ENCODE measurements at places on chromosomes 6 and 20.

DNA sequence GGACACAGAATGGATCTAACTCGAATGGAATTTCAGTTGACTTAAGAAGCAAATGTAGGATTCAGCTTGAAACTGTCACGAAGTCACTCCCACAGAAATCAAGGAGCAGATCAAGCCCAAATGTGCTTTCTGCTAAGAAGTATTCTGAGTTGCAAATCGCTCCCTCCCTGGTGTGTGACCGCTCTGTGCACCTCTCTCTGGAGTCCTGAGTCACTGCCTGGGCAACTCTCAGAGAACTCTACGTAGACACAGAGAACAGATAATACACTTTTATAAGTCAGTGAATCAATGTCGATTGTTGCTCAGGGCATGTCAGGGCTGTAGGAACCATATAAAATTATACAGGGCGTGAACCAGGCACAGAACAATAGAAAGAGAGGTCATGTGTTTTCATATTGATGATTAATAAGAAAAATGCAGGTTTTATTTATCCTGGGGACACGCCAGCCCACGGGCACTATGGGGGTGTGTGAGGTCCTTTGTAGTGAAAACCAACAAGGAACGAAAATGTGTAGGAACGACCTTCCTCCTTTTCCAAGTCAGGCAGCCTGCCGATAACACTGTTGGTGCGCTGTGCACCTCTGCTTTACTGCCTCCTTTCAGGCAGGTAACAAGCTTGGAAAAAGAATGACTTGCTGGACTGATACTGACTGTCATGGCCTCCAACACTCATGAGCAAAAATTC is 248.1 kb upstream of the FOXQ1 start:
- DNase-seq, result no peak

GRCh38 chr6:169087443-169088041 is 166.1 kb downstream of the THBS2 start:
- no peak for DNase-seq

DNA sequence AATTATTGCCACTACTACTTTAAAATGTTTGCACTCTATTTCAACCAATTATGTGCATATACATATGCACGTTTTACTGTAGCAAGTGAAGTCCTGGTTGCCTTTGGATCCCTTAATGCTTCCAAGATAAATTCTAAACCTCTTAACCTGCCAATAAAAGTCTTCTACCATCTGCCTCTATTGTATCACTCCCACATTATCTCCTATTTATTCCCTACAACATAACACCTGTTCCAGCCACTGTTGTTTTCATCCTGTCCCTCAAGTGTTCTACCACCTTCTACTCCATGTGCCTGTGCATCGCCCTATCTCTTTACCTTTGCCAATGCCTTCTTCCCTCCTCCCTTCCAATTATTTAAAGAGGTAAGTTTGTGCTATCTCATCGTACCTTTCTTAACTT is 499.0 kb upstream of the RNF217 start:
- no peak for DNase-seq

DNA sequence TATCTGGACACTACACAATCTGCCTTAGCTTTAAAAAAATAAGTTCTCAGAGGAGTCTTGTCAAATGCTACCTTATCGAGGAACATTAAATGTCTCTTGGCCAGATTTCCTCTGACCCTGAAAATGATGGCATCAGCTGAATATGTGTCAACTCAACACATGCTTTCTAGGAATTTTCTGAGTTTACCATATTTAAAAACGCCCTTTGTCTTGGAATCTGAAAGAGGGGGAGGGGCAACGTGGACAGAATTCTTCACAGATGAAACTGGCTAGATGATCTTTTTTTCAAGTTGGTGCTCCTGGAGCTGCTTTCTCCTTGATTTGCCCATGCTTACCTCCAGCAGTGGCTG is 5.1 kb downstream of the SOX4 start:
- DNase-seq, result no peak

DNA sequence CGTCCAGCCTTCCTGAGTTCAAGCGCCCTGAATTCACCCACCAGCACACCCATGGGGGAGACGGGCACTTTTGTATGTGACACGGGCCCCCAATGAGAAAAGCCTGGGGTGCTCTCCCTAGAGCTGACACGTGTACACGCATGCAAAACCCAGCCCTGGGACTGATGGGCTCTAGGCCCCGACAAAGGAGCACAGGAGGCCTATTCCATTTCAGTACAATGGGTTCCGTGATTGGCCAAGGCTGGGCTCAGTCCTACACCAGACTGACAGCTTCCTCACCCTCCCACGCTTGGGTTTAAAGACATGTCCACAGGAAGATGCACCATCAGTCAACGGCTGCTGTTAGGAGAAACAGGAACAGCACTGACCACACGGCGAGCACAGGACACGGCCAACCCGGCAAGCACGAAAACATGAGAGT is 8.8 kb downstream of the ZBTB46 start:
- no peak for DNase-seq

DNA sequence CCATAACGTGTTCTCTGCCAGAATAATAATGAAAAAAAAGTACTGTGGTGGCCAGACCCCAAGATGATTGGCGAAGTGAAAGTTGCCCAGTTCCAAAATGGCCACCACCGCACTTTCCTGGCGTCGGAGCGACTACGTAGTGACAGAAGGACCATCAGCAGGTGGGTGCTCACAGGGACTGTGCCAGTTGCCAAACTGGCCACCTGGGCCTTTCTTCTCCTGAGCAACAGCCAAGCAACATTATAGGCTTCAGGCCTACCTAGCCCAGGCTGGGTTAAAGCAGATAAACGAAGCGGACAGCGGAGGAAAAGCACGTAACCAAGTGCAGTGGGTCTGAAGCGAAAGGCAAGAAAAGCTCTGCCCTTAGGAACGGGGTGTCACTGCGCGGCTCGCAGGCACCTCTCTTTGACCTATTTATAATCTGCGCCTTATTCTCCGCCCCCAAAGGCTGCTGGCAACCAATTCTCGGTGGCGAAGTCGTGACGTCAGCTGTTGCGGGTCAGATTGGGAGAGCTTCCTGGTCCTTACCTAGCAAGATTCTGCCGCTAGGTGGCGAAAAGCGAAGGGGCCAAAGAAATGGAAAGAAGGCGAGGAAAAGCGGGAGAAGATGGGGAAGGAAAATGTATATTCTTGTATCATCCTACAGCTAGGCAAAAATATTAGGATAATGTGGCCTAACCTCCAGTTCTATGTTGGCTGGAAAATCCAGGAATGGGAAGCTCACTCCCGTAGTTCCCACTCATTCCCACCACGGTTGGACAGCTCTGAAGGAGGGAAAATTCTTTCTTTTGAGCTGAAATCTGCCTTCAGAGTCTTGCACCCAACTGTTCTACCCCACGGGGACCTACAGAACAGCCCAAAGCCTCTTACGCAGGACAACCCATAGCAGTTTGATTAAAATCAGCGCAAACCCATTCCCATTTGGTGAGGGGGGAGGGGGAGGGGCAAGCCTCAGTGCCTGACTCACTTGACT is 6.9 kb upstream of the MOG start:
- DNase-seq, result peak; percentile 67

- no peak for DNase-seq
Observed at GRCh38 chr20:39756828-39757227, 794.7 kb downstream of the DHX35 start.

GRCh38 chr6:40986364-40986763 is 52.7 kb downstream of the UNC5CL start:
- DNase-seq, result no peak

DNA sequence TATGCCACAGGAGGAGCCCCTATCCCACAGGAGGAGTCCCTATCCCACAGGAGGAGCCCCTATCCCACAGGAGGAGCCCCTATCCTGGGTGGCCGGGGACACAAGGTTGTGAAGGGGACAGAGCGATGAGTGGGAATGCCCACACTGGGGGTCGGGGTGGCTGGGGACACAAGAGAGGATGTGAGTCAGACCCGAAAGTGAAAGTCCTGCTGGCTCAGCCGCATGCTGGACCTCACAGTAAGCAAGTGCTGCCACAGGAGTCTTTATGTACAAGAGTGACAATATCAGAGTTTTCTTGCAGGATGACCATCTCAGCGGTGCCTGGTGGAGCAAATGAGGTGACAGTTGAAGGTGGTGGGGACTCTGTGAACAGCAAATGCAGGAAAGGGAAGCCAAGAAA is 93.7 kb downstream of the PSMB1 start:
- DNase-seq, result no peak

DNA sequence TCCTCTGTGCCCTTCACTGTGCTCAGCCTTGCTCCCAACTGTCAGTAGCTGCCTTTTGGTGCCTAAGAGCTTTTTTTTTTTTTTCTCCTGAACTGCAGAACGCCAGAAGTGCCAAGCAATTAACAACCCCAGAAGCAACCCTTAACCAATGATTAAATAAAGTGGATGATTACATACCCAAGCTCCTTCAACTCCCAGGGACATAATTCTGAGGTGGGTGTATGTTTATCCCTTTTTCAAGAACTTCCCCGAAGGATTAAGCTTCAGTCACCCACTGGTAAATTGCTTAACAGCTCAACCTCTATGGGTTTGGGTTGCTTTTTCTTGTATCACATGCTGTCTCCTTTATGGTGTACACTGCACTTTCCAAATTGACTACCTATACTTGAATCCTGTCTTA is 41.1 kb downstream of the KLHL31 start:
- peak; percentile 12 for DNase-seq

DNA sequence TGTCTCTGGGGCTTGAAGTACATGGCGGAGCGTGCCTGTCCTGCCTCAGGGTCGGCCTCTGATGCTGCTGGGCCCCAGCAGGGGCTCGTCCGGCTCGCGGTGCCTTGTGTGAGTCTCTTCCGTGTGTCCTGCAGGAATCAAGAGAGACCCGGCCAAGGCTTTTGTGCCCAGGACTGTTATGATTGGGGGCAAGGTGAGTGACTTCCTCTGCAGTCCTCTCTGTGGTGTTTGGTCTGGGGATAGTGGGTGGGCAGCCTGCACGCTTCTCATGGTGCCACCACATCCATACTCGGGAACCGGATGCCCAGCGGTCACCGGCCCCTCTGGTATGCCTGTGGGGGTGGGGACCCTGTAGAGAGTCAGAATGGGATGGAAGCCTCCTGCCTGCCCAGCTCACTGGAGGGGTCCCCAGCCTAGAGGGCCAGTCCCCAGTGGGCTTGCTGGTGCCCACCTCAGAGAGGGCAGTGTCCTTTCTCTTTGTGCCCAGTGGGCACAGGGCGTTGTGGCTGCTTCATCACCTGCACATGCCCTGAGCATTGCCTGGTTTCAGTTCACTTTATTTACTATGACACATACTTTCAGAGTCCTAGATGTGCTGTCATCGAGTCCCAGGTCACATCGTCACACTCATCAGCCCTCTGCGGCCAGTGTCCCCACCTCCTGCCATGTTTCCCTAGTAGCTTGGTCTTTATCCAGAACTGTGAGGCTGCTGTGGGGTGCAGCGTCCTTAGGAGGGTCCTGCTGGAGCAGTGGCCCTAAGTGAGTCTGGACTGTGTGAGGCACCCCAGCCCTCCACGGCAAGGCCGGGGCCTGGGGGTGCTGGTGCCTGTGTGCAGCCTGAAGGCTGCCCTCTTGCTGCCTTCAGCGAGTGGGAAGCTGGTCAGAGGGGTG is 40.7 kb downstream of the PYGB start:
- no peak for DNase-seq

GRCh38 chr6:55827818-55828522 is 47.4 kb downstream of the BMP5 start:
- DNase-seq, result no peak

DNA sequence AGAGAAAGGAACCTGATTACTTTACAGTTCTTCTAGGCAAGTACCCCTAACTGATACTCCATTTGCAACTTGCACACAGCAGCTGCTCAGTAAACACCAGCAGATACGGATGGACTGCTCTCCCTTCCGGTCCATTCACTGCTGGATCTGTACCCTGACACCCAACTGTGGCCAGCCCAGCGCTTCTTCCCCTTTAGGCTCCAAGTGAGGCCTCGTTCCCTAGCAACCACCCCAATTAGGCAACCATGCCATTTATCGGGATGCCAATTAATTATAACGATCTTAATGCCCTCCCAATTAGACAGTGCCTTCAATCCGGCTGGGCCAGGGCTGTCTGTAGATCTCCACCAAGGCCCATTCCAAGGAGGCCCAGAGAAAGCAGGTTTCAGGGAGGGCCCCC is 3.2 kb downstream of the SULF2 start:
- no peak for DNase-seq

- DNase-seq, result no peak
Observed at GRCh38 chr6:157772820-157773219, 50.2 kb upstream of the SNX9 start.

DNA sequence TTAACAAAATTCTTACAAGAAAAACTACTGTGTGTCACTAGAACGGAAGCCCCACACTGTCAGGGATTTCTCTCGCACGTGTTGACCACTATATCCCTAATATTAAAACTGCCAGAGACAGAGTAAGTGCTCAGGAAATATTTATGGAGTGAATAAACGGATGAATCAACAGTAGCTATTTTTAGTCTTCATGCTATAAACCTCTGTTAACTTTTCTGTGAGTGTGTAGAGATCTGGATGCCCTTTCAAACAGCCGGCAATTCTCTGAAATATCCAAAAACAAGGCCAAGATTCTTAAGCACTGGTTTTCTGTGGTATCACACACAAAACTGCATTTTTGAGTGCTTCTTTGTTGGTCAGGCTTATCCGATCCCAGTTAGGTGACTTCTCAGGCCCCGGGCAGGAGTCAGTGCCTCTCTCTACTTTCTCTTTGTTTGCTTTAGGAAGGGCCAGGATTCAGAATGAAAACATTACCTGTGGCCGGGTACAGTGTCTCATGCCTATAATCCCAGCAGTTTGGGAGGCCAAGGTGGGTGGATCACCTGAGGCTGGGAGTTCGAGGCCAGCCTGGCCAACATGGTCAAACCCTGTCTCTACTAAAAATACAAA is 15.7 kb downstream of the ATP9A start:
- DNase-seq, result no peak

DNA sequence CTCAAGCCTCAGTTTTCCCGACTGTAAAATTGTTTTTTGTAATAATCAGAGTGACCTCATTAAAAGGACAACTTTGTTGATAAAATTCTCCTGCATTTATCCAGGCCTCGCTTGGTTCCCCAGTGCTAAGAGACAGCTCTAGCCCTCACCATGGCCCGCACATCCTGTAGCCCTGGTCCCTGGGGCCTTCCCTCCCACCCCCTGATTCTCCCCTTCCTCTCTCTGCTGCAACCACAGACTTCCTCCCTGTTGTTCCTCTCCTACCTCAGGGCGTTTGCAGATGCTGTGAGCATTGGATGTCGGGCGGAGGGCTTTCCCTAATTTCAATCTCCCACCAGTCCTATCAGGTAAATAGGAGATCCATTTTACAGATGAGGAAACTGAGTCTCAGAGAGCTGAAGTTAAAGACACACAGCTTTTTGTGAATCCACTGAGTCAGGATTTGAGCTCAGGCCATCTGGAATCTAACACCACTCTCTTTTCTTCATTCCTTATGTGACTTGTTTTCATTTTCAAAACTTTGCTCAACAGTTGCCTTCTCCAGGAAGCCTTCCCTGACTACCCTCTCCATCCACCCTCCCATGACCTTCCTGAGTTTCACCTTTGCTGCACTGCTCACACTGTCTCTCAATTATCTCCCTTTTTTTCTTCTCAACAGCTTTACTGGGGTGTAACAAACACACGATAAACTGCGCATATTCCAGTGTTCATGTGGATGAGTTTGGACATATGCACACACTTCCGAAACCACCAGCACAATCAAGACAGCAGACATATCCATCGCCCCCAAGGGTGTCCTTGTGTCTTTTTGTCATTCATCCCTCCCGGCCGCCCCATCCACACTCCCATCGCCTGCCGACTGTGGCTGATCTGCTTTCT is 107.1 kb downstream of the CEBPB start:
- peak; percentile 83 for DNase-seq
